ENCODE measurements at places on chromosomes 1 and 21.
A peak's percentile ranks its signal among the peaks of the same experiment; 100 is the strongest.

DNA sequence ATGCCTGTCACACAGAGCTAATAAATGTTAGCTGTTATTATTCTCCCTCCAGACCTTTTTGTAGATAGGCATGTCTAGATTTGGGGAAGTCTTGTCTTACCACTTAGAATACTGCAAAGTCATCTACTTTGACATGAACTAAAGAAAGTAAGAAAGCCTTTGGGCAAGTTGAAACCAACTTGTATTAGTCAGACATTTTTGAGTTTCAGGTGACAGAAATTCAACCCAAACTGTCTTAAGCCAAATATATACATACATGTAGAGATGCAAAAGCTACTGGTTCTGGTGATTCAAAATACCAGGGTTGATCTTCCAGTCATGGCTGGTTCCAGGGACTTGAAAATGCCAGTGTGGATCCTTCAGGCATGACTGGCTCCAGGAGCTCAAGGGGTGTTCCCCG lies 276.8 kb upstream of the TMEM51 start:
- DNase-seq, result no peak

GRCh38 chr21:35643176-35643575 lies 417.1 kb downstream of the SETD4 start:
- no peak for DNase-seq

- no peak for DNase-seq
Observed at GRCh38 chr1:227777156-227777555, 38.3 kb upstream of the PRSS38 start.

DNA sequence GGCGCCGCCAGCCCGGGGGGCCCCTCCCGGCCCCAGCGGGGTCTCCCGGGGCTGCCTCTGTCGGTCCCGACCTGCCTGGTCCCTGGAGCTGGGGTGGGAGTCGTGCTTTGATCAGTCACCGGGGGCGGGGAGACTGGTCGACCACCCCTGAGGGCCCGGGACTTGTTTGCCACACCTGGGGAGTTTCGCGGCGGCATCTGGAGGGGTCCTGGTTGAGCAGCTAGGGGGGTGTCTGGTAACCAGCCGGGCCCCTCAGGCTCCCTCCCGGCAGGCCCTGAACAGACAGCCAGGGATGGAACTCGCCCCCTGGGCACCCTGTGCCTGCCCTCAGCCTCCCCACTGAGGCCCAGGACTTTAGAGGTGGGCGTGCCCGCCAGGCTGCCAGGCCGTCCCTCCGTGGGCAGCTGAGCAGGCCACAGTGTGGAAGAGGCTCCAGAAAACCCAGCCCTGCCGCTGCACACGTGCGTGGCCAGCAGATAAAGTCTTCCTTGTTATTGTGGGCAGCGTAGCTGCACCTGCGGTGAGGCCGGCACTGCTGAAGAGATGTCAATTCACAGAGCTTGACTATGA lies 13.3 kb upstream of the SAMD11 start:
- no peak for DNase-seq

DNA sequence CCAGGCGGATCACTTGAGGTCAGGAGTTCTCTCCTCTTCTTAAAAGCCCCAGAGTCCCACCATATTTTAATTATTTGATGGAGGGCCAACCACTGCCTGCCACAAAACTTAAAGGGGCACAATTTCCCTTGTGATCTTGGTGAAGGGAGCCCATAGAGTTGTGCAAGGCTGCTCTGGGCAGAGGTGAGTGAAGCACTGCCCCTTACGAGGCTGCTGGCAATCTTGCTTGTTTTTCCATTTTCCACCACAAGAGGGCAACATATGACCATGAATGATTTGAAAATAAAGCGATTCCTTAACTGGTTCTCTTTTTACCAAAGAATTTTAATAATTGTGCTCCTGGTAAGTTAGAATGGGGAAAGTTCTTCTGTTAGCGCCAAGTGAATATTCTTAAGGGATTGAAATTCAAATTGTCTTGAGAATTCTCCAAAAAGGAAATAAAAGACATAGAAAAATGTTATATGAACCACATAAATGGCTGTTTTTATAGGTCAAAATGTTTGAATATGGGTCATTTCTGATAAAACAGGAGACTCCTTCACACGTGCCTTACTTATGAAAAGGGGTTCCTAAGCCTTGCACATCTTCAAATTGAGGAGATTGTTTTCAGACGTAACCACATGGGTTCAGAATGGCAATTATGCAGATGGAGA lies 22.7 kb downstream of the PGM1 start:
- DNase-seq, result no peak

DNA sequence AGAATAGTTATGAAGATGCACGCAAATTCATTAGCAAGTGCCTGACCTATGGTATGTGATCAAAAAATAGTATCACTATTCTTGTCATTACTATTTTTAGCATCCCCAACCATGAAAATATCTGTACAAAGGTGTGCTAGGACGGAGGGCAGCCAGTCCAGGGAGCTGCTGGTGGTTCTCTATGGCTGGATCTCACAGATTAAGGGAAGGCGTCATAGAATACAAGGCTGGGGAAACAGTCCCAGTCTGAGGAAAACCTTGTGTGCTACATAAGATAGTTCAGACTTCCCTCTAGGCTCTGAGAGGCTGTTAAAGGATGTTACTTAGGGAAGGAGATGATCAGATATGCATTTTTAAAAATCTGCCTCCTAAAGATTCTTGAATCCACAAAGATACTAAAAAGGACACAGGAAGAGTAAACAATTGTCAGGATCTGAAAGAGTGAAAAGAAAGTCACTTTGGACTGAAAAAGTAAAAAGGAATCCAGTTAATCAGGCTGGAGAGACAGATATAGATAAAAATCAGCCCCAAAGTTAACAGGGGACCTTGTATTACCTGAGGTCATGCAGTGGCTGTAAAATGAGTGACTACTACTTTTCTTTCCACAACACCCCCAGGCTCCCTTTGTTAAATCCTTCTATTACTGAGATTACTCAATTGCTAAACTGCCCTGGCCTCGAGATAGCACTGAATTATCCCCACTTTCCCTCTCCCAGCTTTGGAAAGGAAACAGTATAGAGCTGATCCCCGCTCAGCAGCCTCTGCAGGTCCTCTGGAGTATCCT lies 108.6 kb downstream of the MAB21L3 start:
- DNase-seq, result no peak

GRCh38 chr21:29096218-29097015 lies 23.0 kb upstream of the CCT8 start:
- no peak for DNase-seq

- DNase-seq, result no peak
Observed at GRCh38 chr1:240572328-240572727, 39.6 kb downstream of the GREM2 start.

GRCh38 chr21:36839735-36840134 lies 126.7 kb downstream of the HLCS start:
- DNase-seq, result no peak

GRCh38 chr1:201565771-201566528 lies 27.0 kb downstream of the NAV1 start:
- no peak for DNase-seq

GRCh38 chr1:162571696-162572095 lies 10.2 kb downstream of the UAP1 start:
- peak; percentile 91 for DNase-seq

DNA sequence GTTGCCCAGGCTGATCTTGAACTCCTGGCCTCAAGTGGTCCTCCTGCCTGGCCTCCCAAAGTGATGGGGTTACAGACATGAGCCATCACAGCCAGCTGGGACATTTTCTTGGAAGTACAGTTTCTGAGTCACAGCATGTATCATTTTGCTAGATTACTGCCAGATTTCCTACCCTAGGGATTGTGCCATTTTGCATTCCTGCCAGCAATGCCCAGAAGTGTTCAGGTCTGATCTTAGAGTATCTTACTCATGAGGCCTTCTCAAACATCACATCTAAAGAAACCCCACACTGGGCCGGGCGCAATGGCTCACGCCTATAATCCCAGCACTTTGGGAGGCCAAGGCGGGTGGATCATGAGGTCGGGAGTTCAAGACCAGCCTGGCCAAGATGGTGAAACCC lies 10.2 kb downstream of the BMP8A start:
- DNase-seq, result no peak

GRCh38 chr1:45623972-45624371 lies at the start of gene CCDC17:
Gene CCDC17, minus strand, starts transcription at chr1:45624054. Its CDS starts 145 bp downstream, at chr1:45623909.
- DNase-seq, result no peak

DNA sequence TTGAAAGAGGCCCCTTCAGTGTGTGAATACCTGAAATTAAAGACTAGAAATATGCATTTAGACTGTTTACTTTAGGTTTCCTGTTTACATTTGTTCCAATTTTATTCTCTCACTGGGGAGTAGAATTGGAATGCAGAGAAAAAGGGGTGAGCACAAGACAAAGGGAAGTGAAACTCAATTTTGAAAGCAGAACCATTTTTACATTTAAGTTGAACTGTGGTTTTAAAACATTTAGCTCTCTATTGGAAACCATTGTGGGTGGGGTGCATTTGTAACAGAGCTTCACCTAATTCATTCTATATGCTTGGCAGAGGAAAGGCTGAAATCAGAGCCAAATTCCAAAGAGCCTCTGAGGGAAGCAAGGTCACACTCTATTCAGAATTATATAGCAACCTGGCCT lies 235.3 kb upstream of the C1orf105 start:
- peak; percentile 7 for DNase-seq

- DNase-seq, result no peak
Observed at GRCh38 chr1:173400387-173400995, 76.6 kb upstream of the PRDX6 start.

- DNase-seq, result no peak
Observed at GRCh38 chr1:206729507-206729906, 41.1 kb upstream of the IL19 start.

DNA sequence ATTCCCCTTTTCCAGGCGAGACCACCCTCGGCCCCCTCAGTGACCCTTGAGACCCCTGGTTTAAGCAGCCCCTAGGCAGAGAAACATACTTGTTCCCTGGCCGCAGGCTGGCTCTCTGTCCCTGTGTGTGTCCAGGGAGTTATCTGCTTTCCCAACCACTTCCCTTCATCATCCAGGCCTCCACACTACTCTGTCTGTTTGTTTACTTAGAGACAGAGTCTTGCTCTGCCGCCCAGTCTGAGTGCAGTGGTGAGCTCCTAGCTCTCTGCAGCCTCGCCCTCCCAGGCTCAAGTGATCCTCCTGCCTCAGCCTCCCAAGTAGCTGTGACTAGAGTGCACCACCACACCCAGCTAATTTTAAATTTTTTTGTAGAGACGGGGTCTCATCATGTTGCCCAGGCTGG lies 5.8 kb upstream of the VWA1 start:
- no peak for DNase-seq

DNA sequence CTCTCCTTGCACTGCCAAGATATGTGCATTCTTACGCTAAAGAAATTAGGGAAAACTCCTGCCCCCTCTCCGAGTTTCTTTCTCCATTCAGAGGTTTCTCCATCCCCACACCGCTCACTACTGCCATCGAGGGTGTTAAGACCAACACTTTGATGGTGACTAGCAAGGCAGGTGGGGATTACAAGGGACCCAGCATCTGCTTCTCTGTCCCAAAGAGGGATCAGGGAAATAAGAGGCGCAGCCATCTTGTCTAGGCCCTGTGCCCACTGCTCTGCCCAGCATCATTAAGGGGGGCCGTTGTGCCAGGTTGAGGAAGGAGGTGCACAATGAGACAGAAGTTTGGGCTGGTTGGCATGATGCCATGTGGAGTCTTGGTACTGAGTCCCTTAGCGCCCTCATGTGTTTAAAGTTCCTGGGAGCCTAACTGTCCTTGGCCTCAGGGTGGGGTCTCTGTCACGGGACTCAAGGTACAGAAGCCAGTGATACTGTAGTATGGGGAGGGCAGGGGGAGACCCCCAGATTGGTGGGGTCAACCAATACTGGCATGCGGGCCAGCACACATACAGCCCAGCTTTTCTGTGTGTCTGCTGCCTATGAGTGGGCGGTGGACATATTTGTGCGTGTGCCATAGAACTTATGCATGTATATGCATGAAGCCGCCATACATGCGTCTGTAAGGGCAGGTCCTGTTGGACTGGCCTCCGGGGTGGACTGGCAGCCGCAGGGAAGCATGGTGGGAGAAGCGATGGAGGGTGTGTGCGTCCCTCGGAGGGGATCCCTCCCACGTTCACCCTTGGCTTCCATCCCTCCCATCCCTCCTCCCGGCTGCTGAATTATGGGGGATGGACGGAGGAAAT lies 5.5 kb downstream of the EFNA3 start:
- no peak for DNase-seq

- no peak for DNase-seq
Observed at GRCh38 chr1:27549807-27550408, 54.0 kb downstream of the AHDC1 start.

- no peak for DNase-seq
Observed at GRCh38 chr1:26283279-26283853, 3.5 kb downstream of the SH3BGRL3 start.

DNA sequence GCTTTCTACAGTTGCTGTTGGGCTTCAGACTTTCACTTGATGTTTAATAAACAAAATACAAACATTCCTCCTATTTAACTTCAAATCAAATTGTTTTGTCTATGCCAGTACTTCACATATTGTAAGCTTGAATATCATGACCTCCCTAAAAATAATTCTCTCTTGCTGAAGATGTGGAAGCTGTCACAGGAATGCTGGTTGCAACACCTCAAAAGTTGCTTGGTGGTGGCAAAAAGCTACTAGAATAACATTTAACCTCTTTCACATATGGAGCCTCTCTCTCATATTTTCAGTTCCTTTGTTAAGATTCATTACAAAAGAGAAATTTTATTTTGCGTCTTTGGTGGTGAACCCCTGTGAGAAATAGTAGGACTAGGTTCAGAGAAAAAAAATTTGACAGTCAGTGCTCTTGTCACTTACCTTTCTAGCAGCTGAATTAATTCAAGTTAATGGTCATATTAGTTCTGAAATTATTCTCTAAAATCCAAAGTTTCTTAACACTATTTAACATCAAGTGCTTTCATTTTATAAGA lies 25.5 kb upstream of the F13B start:
- DNase-seq, result no peak

DNA sequence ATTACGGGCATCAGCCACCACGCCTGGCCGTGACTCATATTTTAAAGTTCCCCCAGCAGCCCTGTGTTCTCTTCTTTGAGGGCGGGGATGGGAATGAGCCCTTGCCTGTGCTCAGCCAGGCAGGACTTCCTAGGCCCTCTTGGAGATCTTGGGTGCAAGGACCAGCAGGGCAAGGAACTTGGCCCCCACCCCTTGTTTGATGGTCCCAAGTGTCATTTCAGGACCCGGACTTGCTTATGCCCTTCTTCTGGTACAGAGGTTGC lies 9.3 kb downstream of the RASSF5 start:
- no peak for DNase-seq
